Fibroblast of skin of back (primary cell): ENCODE measurements at places on chromosomes 3 and 15.

DNA sequence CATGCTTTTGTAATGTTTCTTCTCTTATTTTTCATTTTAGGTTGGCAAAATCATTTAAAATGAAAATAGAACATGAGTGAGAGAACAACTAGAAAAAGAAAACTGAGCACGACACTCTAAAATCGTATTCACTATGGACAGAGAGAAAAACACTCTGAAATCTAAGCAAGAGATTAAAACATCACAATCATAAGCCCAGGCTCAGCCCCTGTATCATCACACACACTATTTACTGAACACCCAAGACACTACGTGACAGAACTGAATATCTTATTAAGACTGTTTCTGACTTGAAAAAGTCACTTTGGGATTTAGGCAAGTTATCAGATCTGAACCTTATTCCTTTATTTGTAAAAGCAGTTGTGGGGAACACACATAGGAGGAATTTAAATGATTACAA lies 82.6 kb upstream of the PLXND1 start:
- DNase-seq, result no peak

GRCh38 chr3:63354160-63354559 lies 76.1 kb downstream of the SYNPR start:
- DNase-seq, result peak; percentile 22

DNA sequence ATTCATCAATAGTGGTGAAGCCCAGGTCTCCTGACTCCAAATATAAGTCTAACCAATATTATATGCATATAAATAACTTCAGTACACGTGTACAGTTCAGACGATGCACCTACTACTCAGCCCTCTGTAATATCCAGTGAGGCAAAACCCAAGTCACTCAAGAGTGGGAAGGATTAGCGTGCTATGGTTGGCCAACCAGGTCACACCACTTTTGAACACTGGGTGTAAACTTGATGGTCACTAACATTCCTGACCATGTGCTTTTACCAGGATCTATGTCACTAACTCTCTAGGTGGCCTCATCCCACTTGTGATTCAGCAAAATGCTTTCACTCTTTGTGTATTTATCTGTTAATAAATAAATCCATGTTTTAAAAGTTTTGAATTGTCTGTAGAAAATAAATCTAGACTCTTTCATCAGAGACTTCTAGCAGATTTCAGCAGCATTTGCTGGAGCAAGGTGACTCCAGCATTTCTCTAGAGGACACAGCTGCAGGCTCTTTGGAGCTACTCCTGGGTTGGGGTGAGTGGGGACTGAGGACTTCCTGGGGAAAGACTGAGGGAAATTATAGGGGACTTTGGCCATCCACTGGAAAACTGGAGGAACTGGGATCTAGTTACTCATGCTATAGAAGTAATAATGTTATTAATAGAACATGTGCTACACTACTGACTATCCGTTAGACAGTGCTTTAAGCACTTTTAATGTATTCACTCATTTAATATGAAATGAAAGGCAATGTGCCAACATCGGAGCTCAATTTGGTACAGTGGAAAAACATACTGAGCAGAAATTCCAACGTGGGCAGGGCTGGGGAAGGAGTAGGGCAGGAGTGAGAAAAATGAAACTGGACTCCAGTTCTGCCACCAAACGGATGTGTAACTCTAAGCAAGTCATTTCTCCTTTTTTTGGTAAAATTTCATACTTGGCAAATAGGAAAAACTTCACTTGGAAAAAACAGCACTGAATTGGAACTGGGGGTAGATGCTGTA lies 97.9 kb downstream of the RORA start:
- peak; percentile 8 for DNase-seq

DNA sequence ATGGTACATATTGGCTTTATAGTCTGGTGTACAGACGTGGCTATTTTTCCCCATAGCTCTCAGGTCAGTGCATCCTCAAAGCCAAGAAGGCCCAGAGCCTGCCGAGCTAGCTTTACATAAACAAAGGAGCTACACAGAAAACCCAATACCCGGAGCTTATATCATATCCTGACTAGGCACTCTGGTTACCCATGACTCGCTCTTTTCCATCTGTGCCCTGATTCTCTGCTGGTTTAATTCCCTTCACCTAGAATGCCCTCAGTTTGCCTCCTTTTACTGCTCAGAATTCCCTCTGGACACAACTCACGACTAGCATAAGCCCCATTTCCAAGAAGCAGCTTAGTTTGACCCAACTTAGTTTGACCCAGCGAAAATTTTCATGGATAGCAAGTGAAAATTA lies 110.8 kb downstream of the TIGIT start:
- DNase-seq, result no peak

DNA sequence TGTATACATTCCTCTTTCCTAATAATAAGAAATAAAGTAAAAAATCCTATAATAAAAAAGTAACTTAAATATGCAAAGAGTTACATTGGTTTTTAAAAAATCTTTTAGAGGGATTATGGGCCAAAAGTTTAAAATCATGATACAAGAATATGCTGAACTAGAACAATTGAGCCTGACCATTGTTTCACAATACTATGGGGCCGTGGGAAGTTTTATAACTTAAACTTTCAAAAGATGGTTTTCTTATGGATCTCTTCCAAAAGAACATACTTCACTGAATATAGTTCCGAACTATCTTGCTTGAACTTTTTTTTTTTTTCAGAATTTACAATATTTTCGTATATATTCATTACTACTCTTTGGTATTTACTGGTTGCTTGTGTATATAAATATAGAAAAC lies 97.6 kb downstream of the NFKBIZ start:
- no peak for DNase-seq

DNA sequence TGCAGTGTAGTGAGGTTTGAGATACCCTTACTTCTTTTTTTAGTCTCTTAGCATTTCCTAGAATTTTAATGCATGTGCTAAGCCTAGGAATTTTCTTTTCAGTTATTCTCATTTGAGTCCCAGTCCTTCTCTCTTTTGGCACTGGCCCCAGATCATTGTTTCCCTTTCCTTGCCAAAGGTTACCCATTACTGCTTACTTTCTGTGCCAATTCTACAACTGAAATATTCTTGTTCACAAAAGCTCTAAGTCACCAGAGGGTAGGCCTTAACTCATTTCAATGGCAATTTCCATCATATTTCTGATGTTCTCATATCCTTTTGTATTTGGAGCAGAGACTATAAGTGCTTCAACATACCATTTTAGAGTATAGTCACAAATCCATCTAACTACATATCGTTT lies 199.6 kb upstream of the CBLB start:
- no peak for DNase-seq

DNA sequence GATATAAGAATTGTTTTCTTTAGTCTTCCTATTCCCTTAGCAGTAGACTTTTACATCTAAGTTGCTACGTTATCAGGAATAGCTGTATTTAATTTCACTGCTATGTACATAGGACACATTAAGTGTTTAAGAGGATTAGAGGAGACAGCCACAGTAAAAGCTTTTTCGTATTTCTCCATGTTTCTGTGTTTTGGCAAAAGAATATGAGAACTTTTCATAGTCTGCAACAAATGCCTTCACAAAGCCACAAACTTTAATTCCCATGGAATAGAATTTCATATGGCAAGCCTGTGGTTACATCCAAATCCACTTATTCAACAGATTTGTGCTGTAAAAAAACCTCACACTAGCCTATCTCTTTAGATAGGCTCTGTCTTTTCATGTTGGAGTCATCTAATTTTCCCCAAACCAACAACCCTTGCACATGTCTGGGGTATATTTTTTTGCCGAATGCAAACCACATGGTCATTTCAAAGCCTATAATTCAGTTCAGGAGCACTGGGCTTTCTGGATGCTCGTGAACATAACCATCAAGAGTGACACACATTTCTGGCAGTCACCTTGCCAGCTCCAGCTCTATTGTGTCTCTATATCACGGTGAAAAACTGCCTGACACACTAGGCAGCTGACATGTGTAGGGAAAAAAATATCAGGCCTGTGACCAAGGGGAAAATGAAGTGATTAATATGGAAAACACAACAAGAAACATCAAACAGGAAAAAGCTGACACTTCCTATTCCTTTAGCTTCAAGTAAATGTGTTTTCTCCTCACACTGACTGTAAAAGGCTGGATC lies 19.2 kb downstream of the PLD1 start:
- no peak for DNase-seq
